Hippocampal formation (tissue), 2 donors: ENCODE measurements at places on chromosomes 6 and 20.

DNA sequence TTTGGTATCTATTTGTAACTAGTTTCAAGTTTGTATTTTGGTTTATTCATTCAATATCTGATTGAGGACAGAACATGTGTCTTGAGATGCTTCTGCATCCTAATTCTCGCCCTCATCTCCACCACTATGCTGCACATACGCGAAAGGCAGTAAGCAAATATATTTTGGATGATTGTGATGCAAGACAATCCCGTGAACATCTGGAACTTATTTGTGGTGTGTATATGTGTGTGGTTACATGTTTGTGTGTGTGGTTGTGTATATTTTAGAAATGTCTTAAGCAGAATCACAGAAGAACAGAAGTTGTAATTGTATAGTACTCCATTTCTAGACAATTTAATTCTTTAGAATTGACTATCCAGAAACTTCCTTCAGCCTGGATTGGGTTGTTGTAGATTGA, 35.1 kb upstream of the RNF144B start:
- DNase-seq, result no peak

DNA sequence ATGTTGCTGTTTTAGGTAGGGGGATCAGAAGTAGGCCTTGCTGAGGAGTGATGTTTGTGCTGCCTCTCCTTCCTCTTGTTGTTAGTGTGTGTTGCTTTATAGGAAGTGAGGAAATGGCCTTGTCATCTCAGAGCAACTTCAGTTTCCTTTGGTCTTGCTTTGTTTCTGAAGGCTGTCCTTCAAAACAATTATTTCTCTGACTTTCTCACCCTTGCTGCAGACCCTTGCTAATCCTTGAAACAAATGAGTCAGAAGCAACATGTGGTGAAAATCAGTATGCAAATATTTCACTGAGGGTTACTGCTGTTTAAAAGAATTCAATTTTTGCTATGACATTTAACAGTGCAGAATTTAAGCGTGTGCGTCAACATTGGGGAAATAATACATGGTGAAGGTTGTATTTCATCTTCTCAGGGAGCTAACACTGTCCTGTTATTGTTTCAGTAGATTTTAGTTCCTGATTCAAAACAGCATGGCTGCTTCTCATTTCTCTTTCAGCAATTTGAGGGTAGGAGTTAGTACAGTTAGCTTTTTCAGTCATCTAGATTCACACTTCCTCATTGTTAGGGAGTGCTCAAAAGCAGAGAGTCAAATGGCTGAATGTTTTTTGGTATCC, 13.8 kb downstream of the RNF144B start:
- DNase-seq, result no peak

GRCh38 chr20:62360854-62361798, 6.0 kb downstream of the LAMA5 start:
- no peak for DNase-seq

GRCh38 chr20:57658833-57659516, 38.7 kb upstream of the ZBP1 start:
- no peak for DNase-seq

- no peak for DNase-seq
Measured at GRCh38 chr6:12594530-12594893, 122.1 kb upstream of the PHACTR1 start.

DNA sequence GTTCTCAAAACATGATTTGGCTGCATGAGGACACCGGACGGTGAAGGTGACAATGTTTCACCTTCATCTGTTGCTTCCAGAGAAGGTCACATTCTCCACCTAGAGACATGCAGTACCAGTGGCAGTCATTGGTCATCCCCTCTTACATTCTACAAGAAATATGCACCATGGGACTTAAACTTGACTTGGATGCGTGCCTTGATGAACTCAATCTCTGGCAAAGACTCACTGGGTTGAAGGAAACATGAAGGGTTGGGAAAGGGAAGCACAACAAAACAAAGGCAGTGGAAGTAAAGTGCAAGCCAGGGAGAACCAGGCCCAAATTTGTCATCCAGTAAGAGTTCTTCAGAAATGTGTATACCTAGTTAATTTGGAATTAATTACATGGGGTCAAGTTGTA, 39.4 kb upstream of the ARMH2 start:
- no peak for DNase-seq

DNA sequence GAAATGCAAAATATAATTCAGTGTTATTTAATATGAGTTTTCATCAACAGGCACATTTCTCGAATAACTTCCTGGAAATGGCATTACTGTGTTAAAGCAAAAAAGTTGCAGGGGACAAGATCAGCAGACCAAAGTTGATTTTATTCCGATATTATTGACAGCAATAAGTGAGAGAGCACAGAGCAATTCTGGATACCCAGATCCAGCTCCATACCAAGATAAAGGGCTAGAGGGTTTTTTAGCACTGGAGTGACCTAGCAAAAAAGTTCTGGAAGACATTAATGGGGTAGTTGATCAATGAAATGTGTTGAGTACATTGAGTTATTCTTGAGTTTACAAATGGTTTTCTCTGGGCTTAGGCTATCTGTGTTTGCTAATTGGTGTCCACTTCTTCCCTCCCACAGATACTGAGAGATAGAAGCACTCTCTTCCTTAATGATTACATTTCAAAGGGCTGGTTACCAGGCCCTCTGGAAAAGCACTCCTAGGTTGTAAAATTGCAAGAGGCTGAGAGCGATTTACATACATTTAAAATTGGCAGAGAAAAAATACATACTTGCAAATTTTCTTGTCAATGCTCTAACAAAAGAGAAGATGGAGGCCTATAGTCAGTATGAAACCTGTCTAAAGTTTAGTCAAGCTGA, 47.0 kb upstream of the MANEA start:
- no peak for DNase-seq

- no peak for DNase-seq
Measured at GRCh38 chr20:61685462-61685861, 380.2 kb downstream of the TAF4 start.
